ENCODE measurements at places on chromosomes 5 and 9.

DNA sequence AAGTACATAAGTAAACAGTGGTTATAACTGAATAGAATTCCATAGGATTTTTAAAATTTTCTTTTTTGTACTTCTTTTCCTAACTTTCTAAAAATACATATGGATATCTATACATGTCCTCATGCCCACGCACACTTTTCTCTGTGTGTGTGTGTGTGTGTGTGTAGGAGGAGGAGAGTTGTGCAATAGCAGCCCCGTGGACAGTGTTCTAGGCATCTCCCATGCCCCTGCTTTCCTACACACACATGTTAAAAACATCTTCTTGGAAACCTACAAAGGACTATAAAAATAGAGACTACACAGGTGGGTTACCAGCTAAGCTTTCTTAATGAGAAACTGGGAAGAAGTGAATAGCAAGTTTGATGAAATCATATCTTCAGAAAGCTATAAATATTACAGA is 19.8 kb upstream of the HEXB start:
- DNase-seq: no peak

GRCh38 chr5:107284822-107285525 is 385.8 kb downstream of the EFNA5 start:
- DNase-seq: no peak

DNA sequence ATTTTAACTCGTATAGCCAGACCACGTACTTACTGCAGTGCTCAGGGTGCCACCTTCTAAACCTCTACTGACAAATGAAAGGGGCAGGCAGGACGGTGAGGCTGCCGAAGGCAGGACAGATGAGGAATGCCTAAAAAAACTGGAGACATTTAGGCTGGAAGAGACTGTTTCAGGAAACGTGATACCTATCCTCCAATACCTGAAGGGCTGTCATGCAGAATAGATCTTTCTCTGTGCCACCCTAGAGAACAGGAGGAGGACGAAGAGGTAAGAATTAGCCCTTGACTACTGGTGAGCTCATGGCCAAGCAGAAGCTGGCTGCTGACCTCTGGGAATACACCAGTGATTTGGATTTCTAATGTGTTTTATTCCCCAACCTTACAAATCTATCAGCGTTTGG is 139.4 kb downstream of the EFNA5 start:
- DNase-seq: no peak

DNA sequence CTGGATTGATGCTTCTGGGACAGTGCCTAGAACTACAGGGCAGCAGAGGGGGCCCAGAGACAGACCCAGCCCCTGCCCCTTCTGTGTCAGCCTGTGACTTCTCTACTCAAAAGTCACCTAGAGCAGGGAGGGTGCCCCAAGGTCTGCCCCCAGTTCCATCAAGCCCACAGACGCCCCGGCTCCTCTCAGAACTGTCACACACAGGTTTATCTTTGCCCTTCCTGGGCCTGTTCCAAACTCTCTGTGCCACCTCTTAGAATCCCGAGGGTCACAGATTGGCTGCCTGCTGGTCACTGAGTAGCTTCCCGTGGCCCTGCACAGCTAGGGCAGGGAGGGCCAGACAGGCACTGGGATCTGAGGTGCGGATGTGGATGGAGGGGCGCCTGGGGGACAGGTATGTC is 1.7 kb downstream of the RGS14 start:
- DNase-seq: no peak

- DNase-seq: no peak
Observed at GRCh38 chr5:89697581-89697980, 712.0 kb downstream of the CETN3 start.

GRCh38 chr9:83477571-83477970 is 60.6 kb downstream of the FRMD3 start:
- DNase-seq: no peak

- DNase-seq: no peak
Observed at GRCh38 chr9:4879115-4879558, 86.4 kb downstream of the RCL1 start.

GRCh38 chr9:133855802-133856521 is 117.8 kb upstream of the SARDH start:
- DNase-seq: no peak

DNA sequence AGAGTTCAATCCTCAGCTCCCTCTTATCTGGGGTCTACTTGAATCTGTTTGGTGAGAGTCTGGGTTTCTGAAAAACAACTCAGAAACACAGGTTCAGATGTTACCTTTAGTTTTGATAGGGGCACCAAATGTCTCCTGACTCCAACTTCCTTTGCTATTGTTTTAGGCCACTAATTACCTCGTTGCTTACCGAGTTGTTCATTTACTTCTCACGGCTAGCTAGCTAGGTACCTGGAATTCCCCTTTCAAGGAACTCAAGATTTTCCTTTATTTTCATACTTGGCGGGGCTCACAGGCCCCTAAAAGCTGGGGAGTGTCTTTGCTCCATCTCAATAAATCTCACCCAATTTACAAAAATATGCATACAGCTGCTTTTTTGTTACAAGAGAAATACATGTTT is 111.4 kb downstream of the SLC28A3 start:
- no peak for DNase-seq

DNA sequence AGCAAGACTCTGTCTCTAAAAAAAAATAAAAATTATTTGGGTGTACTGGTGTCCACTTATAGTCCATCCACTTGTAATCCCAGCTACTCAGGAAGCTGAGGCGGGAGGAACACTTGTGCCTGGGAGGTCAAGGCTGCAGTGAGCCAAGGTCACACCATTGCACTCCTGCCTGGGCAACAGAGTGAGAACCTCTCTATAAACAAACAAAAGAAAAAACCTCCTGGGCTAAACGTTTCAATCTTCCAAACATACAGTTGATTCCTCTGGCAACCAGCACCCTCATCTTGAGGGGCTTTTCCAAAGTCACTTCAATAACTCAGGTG is 13.9 kb upstream of the CDK5RAP2 start:
- DNase-seq: no peak

GRCh38 chr5:116912221-116912620 is 337.6 kb upstream of the SEMA6A start:
- no peak for DNase-seq

- no peak for DNase-seq
Observed at GRCh38 chr9:128250839-128251731, 24.7 kb downstream of the GOLGA2 start.

GRCh38 chr9:14741369-14741768 is 18.8 kb upstream of the CER1 start:
- no peak for DNase-seq

- DNase-seq: no peak
Observed at GRCh38 chr5:32059761-32060530, 114.2 kb downstream of the GOLPH3 start.

DNA sequence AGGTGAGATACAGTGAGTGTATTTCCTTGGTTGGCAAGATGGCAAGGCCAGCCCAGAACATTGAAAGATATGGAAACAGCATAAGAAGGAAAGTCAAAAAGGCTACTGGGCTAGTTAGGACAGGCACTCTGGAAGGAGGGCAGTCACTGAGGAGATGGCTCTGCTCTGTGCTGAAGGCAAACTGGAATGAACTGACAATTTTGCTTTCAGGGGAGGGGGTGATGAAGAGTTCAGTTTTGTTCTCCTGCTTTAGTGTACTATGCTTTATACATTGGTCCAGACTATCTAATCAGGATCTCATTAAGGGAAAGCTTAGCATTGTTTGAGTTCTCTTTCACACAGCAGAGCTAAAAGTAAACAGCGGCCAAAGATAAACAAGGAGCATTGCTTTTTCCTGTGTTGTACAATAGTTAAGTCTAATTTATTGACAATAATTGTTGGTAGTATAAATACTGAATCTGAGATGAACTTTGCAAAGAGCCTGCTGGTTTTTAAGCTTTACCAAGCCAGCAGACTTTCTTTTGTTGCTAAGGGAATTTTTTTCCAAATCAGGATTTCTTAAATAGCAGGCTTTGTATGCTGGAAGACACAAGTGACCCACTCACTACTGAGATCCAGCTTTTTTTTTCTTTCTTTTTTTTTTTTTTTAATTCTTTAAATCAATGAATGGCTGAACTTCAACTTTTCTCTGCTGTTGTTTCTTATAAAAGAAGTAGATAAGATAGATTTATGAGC is 355.5 kb downstream of the ARRDC3 start:
- DNase-seq: no peak

DNA sequence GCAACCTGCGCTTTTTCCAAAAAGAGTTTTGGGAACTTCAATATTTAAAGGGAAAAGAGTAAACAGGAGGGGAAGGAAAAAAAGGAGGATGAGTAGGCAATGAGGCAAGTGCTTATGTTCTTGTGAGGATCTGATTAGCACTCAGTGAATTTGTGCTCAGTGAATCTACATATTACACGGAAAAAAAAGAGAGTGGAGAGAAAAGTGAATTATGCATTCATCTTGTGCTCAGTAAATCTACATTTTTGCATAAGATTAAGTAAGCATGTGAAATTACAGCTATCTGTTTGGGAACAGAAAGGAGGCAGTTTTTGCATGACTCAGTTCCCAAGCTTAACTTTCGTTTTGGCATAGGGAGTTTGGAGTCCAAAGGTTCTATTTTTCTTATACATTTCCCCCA is 170.1 kb downstream of the CDH10 start:
- DNase-seq: no peak

- no peak for DNase-seq
Observed at GRCh38 chr9:17436854-17437253, 142.0 kb upstream of the SH3GL2 start.

GRCh38 chr9:124870723-124871122 is 8.8 kb downstream of the ARPC5L start:
- no peak for DNase-seq

DNA sequence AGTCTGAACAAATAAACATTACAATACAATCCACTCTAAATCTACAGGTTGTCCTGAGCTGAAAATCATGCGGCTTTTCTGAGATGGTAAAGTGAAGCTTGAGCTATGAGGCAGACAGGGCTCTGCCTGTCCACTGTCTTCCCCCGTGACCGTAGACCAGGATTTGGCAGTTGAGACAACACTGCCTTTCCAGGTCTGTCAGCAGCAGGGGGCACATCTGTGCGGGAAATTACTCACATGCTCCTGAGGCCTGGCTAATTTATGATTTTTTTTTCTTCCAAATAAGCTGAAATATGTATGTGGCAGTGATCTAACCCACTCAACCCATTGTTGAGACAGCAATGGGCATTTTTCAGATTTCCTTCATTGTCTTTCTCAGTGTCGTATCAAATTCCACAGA is 307.9 kb downstream of the FBXL7 start:
- DNase-seq: peak; percentile 45

GRCh38 chr5:167633931-167634341 is 657.5 kb upstream of the WWC1 start:
- DNase-seq: no peak

GRCh38 chr9:106861640-106862109 is 1.3 kb upstream of the ZNF462 start:
- DNase-seq: peak; percentile 61

DNA sequence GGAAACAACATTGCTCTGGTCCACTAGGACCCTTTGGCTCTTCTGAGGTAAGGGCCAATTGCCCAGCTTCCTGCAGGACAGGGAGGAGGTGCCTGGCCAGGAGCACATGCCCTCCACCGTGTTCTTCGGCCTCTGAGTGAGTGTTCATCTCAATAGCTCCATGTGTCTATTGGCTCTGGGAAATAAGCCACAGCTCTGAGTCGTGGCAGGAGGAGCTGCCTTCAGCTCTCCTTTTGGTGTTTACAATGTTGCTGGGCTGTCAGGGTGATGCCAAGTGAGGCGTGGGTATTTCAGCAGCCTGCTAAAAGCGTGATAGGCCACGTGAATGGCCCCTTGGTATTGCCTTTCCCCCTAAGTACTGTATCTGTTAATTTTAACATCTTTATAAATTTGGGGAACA is 26.6 kb downstream of the GADD45G start:
- no peak for DNase-seq

DNA sequence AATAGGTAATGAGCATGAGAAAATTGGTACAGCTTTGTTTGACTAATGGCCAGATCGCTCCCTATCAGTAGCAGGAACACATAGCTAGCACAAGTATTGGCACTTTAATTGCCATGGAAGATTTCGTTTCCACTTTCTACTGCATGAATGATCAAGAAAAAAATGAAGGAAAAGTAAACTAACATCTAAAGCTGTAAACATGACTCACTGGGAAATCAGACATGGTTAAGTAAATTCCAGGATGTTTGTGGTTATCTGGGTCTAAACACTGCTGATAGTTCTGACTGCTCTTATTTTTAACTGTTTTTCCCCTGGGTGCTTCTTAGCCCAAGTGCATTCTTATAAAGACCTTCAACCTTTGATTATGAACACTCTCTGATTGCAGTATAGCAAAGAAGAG is 388.9 kb downstream of the NR2F1-AS1 start:
- no peak for DNase-seq

GRCh38 chr9:110143485-110143884 is 64.5 kb downstream of the C9orf152 start:
- DNase-seq: no peak

DNA sequence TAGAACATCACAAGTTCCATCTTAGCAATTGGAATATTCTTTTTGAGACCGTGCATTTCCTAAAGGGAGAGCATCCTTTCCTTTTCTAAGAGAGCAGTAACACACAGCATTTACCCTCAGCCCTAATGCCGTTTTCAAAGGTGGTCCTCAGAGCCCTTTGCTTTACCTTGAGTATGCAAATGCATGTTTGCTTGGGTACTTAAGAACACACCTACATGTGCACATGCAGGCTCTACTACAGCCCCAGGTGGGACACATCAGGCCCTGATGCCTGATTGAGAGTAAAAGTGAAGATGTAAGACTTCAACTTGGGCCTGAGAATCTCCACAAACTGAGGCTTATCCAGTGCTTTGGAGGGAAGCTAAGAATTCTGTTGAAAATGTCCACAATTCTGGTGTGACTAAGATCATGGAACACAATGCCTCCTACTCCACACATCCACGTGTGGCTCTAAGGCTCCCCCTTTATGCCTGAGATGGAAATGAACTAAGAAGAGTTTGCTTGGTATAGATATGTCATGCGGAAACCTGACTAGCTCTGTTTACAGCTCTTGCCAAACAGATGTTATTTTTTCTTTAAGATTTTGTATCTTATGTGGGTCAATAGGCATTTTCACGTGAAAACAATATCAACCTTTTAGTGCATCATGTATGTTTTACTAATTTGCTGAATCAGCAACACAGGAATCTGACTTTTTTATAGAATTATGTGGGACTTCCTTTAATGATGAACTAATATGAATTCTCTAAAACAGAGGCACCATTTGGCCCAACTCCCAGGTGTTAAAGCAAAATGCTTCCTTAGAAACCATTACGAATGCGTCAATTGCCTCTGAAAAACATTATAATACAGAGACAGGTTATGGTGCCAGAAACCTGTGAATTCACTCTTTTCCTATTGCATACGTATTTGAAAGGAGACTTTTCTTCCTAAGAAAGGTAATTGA is 48.9 kb upstream of the SLC2A8 start:
- peak; percentile 27 for DNase-seq

DNA sequence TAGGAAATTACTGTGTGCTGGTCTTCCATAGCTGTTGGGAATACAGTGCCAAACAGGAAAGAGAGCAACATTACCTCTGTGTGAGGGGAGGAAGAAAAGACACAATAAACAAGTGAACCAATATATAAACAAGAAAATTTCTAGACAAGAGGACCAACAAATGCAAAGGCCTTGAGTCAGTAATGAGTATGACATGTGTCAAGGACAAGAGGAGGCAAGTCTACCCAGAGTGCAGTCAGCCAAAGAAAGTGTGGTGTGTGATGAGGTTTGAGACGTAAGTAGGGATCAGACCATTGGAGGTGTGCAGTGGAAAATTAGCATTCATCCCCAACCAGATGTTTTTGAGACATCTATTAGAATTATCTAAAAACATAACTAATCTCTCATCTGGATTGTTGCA is 69.5 kb upstream of the CDH6 start:
- no peak for DNase-seq

GRCh38 chr5:35939639-35940038 is 1.2 kb upstream of the CAPSL start:
- no peak for DNase-seq

GRCh38 chr9:13513286-13513685 is 233.8 kb upstream of the MPDZ start:
- no peak for DNase-seq

All from NCI-H524 (cell line).